ENCODE measurements at places on chromosomes 16 and 17.

GRCh38 chr17:72470121-72470705, 349.4 kb downstream of the SOX9 start:
- DNase-seq: no peak

- no peak for DNase-seq
These were observed 2.3 kb upstream of the PRSS21 start for GRCh38 chr16:2814551-2815298.

- DNase-seq: no peak
These were observed 52.0 kb downstream of the MRM1 start for GRCh38 chr17:36653374-36653773.

DNA sequence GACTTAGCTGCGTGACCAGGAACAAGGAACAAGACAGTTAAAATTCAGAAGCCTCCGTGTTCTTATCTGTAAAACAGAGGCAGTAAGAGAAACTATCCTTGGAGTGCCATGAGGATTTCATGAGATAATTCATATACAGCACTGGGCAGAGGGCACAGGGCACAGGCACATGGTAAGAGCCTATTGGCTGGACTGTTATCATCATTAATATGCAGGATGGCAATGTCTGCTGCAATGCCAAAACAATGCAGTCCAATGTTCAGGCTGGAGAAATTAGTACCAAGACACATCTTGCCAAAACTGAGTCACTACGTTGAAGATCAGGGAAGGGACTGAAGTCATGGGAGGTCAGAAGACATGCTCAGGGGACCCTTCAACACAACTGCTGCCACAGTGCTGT, 13.6 kb downstream of the CDRT4 start:
- DNase-seq: no peak

DNA sequence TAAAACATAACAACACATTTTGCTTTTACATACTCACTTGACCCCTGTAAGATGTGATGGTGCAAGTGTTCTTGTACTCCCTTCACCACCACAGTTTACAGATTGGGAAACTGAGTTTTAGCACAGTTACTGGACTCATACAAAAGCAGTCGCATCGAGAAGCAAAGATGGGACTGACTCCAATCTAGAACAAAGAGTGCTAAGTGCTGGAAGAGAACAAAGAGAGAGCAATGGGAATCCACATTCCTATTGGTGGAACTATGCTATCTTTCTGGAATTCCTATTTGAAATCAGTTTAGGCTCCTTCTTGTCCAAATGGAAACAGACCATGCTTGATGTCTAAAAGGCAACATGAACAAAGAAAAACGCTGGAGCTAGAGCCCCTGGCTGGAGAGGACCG, 9.1 kb downstream of the TOM1L2 start:
- no peak for DNase-seq

- no peak for DNase-seq
These were observed 211.2 kb downstream of the ABCC12 start for GRCh38 chr16:47944589-47944988.

DNA sequence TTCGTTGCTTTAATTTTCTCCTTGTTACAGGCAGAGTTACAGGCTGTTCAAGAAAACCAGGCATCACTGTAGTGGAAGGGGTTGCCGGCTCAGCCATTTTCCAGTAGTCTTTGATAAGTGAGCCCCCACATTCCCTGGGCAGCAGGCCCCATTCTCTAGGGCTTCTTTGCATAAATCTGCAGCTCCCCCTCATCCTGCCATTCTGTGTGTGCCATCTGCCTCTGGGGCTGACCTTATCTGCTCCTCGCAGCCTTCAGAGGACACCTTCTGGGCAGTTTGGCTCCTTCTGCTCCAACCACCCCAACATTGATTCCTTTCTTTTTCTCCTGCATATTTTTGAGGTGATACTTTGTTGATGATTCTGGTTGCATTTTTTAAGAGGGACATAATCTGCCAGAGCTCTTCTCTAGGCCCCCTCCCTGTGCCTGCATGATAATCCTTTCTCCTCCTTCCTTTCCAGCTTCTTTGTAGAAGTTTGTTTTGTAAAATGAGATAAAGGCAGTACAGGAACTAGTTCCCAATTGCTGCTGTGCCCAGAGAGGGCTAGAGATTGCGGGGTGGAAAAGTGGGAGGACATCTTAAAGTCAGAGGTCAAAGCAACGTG, 17.1 kb downstream of the RND2 start:
- no peak for DNase-seq

DNA sequence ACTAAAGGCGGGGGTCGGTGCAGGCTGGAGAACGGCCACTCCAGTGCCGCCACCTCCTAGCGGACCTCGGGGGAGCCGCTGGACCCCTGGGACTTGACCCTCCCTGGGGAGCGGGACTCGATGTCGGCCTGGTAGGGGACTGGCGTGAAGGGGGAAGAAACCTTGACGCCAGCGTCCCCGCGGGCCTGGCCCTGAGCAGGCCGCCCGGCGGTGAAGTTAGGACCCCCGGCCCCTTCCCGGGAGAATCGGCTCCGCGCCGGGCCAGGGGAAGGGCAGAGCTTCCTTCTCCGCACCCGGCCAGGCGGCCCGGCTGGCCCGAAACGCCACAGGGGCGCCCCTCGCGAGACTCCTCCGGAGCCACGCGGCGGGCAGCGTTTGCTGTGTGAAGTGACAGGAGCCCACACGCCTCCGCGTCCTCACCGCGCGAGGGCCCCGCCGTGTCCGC, 389 bp downstream of the DUS1L start:
- DNase-seq: no peak

DNA sequence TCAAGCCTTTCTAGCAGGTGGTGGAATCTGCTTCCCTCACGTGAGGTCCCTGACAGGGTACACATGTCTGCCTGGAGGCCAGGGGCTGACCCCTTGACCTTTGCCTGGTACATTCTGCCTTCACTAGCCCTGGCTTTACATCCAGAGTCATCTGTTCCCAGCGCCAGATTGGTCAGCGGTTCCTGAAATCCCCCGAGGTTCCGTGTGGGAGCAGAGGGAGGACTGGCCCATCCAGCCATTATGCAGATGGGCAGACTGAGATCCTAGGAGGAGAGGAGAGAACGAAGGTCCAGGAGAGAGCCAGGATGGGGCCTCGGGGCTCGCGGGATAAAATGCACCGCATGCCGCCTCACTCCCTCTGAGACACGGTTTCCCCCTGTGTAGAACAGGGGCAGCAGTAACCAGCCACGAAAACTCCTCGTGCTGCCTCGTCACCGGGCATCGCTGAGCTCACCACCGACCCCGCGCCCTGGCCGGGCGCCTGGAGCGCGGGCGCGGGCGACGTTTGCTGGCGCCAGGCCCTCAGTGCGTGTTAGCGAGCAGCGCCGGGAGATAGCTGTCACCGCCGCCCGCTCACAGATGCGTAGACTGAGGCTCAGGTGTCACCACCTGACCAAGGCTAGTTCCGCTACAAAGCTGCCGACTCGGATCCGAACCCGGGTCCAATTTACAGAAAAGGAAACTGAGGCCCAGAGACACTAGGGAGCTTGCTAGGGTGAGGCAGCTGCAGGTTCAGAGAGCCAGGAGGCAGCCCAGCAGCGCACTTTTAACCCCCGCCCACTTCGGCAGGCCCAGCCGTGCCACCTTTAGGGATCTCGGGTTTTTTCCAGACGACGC, 811 bp upstream of the MAP2K3 start:
- no peak for DNase-seq

DNA sequence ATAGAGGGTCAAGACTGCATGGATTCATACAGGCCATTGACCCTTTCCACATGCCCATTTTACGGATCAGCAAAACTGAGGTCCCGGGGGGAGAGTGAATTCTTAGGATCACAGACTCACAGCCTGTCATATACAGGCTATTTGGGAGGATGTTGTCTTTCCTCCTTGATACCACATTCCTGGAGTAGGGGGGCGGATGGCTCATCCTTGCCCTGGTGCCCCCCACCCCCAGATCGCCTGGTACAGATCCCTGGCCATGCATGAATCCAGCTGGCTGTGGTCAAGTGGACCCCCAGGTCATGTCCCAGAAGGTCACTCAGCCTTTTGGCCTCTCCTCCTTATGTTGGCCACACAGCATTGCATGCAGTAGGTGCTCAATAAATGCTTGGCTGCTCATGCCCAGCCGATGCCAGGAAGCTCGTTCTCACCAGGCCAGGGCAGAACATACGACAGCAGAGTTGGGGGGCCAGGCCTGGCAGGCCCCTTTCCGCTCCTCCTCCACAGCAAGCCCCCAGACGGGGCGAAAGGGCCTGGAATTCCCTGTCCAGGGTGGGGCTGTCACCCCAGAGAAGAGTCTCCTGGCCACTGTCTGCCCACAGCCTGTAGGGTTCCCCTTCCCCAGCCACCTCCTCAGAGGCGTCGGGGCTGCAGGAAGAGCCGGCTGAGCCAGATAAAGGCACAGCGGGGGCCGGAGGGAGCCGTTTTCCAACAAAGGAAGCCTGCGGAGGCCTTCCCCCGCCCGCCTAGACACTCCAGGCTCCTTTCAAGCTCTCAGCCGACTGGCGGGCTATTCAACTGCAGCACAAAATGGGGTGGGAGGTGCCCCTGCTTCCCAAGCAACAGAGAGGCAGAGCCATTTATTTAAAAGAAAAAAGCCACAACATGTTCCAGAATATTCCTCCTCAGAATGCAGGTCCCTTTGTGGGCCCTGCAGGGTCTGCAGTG, 215.7 kb upstream of the CIBAR2 start:
- no peak for DNase-seq

DNA sequence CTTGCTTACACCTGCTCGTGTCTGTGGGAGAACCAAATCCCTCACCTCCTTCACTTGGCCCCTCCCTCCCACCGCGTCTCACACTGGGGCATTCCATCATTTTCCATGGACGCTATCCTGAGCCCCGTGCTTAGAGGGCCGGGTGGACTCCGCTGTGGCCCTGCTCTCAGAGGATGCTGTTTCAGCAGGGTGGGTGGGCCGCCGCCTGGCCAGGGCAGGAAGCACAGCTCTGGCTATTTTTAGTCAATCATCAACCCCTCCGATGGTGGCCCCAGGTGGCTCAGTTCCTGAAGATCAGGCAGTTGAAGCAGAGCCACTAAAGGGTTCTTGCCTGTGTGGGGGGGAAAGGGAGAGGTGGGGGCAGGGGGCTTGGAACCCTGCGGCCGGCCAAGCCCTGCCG, 230.3 kb downstream of the ENGASE start:
- DNase-seq: no peak

DNA sequence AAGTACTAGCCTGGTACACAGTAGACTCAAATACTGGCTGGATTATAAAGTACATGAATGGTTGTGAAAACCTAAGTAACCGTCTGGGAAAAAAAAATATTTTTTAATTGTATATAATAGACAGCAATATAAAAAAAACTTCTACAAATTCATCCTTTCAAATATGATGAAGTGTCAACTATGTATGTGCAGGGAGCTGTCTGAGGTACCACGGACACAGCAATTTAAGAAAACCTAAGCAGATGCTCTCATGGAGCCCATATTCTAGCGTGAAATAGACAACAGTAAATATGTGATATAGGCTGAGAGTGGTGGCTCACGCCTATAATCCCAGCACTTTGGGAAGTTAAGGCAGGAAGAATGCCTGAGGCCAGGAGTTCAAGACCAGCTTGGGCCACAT, 104.6 kb downstream of the TTC19 start:
- DNase-seq: no peak

- no peak for DNase-seq
These were observed 110.8 kb downstream of the SDR42E1 start for GRCh38 chr16:81900456-81900855.

DNA sequence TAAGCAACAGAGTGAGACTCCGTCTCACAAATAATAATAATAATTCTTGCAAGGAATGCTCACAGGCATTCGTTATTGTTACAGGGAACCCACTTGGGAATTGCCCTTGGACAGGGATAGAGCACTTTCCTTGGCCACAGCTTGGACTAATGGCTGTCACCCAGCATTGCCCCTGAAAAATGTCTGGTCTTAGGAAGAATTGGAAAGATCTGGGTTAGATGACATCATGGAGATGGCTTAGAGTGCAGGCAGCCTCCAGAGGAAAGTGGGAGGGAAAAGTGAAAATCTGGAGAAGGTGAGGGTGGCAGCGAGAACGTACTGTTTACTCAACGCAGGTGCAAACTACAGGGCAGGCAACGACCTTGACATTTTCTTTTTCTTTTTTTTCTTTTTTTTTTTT, 59.3 kb upstream of the MRTFB start:
- DNase-seq: no peak

DNA sequence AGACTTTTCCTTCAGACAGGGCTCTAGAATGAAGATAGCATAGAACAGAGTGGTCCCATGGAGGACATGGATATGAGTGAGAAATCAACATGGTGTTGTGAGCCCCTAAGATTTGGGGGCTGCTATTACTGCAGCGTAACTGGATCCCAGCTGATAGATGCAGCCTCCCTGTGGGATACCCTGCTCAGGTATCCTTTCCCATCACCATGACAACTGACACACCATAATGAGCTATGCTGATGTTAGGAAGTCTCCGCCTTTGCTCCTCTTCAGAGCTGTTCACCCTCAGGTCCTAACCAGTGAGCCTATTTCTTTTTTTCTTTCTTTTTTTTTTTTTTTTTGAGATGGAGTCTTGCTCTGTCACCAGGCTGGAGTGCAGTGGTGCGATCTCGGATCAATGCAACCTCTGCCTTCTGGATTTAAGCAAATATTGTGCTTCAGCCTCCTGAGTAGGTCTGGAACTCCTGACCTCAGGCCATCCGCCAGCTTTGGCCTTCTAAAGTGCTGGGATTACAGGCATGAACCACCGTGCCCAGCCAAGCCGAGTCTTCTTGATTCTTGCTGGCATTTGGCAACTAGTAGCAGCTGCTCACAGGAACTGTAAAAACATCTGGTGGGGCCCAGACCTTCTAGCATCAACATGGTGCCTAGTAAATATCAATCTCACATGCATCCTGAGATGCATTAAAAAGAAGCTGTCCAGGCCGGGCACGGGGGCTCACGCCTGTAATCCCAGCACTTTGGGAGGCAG, 17.1 kb downstream of the STX4 start:
- DNase-seq: no peak

- no peak for DNase-seq
These were observed 212.4 kb downstream of the WWOX start for GRCh38 chr16:78311831-78312230.
